ENCODE measurements at places on chromosomes 3 and 15.

- DNase-seq, result no peak
These were observed 106.5 kb upstream of the GALNT15 start for GRCh38 chr3:16067837-16068471.

DNA sequence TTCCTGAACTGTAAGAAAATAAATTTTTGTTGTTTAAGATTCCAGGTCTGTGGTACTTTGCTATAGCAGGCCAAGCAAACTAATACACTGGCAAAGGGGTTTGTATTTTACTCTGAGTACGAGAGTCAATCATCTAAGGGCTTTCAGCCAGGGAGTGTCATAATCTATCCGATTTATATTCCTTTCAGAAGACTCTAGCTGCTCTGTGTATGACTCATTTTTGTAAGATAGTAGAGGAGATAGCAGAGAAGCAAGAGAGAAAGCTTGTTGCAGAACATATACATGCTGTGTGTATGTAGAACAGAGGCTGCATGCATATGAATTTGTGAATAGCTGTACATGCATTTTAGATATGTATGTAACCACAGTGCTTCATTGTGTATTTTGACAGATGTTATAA lies 577.9 kb upstream of the EPHA6 start:
- no peak for DNase-seq

DNA sequence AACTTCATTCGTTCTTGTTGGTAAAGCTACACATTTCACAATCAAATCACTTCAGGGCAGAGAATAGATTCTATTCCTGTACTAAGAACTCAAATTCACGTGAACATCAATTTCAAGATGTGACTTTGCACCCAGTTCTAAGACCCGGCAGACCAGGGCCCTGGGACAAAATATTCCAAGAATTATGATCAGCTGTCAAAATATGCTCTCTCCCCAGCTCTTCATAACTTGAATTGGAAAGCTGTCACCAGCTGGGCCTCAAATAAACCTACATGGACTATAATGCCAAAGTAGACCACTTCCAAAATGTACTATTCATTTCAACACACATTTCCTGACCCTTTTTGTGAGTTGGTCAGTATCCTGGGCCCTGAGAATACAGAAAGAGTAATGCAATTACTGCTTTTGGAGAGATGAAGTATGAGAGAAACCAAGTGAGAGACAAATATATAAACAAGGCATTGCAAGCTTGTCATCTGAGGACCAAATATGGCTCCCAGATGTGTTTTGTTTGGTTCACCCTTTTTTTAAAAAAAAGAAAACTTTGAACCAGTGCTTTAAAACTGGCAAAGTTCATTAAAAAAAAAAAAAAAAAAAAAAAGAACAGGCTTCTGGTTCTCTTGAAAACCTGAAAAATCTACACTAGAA lies 14.9 kb downstream of the MAGI1 start:
- DNase-seq, result no peak

- DNase-seq, result no peak
These were observed 20.5 kb downstream of the PFKFB4 start for GRCh38 chr3:48536116-48536515.

- no peak for DNase-seq
These were observed 45.0 kb downstream of the RFTN1 start for GRCh38 chr3:16468336-16469098.

- DNase-seq, result no peak
These were observed 627.1 kb downstream of the ROBO1 start for GRCh38 chr3:79140708-79141107.

GRCh38 chr3:151016478-151016795 lies 43.9 kb upstream of the CLRN1 start:
- DNase-seq, result no peak

GRCh38 chr3:70291097-70291482 lies 21.3 kb downstream of the MDFIC2 start:
- no peak for DNase-seq

DNA sequence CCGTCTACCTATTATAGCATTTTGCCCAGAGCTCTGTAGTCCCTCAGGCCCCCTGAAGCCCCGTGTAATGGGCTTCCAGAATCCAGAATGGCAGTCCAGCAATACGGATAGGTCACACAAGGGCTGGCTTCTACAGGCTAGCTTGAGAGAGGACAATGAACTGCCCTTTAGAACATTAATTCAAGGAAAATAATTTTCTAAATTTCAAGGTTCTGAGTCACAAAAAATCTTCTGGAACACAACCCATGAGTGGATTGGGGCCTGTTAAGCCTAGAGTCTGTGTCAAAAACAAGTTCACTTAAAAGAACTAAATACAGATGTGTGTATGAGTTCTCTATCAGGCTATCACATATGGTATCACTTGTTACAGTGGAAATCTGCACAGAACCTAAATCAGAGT lies 28.8 kb downstream of the DCP1A start:
- DNase-seq, result no peak

GRCh38 chr3:36561601-36562000 lies 181.3 kb downstream of the STAC start:
- DNase-seq, result no peak

DNA sequence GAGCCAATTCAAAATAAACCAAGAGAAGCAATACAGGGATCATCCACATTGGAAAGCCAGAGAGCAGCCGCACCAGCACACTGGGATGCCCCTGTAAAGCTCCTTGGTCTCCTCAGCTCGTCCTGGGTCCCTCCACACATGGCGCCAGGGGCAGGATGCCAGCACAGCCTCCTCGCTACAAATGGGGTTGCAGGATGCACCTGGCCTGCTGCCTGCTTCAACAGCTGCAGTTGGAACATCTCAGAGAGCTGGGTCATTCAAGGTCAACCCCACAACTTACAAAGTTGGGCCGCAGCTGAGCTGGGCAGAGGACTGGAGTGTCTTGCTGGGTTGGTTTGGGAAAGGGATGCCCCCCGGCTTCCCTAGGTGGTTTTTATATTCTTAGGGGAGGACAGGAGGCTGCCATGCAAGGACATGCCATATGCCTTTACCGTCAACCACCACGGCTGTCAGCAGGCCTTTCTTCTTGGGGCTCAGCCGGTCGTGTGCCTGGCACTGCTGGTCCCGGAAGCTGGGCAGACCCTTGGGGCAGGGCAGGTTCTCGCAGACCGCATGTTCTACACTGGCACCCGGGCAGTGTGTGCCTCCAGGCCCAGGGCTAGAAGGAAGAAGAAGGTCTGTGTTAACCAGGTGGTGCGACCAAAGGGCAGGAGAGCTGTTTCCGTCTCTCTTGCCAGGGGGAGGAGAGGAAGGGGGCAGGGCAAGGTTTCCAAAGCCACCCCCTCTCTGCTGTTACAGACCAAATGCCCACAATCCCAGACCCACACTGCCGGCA lies 225.2 kb downstream of the ADAMTS17 start:
- no peak for DNase-seq

DNA sequence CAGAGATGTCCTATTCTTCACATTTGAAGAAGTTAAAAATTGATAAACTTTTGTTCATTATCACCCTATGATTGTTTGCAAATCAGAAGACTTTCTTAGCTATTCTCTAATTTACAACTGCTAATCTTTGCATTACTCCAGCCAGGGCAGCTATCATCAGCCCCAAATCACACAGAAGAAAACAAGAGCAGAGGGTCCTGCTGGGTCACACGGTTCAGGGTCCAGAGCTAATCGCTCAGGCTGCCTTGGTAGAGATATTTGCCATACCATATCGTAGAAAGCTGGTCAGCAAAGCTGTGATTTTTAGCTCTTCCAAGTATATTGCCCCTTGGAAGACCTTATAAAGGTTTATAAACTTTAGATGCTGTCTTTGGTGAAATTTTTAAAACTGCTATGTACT lies 181.4 kb downstream of the MAGI1 start:
- no peak for DNase-seq

- no peak for DNase-seq
These were observed 94.0 kb upstream of the PLCL2 start for GRCh38 chr3:16790432-16791400.

DNA sequence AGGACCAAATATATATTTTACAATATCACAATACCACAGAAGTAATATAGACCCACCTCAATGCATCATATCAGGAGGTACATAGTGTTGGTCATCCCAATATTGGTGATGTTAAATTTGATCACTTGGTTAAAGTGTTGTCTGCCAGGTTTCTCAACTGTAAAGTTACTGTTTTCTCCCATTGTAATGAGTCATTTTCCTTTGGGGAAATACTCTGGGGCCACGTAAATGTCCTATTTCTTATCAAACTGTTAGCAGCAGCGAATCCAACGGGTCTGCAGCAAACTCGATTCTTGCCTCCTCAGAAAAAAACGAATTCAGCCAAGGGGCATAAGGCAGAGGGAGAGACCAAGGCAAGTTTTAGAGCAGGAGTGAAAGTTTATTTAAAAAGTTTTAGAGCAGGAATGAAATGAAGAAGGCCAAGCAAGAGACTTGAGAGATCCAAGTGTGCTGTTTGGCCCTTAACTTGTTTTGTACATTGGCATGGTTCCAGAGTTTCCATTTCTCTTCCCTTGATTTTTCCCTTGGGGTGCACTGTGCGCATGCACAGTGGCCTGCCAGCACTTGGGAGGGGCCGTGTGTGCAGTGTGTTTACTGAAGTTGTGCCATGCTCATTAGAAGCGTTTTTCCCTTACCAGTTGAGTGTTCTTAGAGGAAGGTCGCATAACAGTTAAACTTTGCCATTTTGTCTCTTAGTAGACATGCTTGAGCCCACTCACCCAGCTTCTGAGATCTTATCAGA lies 512.5 kb downstream of the AGBL1 start:
- peak; percentile 34 for DNase-seq

GRCh38 chr15:38197553-38197952 lies 55.1 kb upstream of the SPRED1 start:
- DNase-seq, result no peak

GRCh38 chr3:69484507-69485393 lies 98.9 kb upstream of the FRMD4B start:
- no peak for DNase-seq

DNA sequence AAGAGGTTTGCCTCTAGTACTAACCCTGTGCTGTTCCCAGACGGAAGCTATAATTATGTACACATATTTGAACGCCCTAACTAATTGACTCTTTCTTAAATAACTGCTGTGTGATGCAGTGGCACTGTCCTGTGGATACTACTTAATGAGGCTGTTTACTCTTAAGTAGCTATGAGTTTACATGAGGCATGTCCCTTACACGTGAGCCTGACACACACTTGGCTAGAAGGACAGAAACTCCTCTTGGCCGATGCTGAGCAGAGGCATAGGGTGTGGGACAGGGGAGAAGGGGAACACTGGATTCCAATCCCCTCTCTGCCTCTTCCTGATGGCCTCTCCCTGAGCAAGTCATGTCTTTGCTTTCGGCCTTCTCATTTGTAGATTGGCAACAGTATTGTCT lies 21.9 kb downstream of the EHD4 start:
- DNase-seq, result no peak

DNA sequence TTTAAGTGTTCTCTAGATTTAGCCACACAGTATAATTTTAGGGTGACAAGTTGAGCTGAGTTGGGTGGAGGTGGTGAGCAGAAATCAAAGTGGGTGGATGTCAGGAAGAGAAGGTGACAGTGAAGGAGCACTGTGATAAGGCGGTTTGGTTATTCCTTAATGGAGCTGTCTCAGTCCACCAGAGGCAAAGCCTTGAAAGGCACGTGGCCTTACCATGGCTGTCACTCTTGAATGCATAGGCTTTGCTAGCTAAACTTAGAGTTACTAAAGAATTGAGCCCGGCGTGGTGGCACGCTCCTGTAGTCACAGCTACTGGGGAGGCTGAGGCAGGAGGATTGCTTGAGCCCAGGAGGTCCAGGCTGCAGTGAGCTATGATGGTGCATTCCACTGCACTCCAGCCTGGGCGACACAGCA lies 560 bp upstream of the TTLL13 start:
- no peak for DNase-seq
